ENCODE measurements at places on chromosomes 12 and 14.

GRCh38 chr12:27965411-27965810, 7.1 kb downstream of the PTHLH start:
- DNase-seq: no peak

GRCh38 chr12:69039911-69040310, 106.9 kb upstream of the CPM start:
- DNase-seq: no peak

- no peak for DNase-seq
Measured at GRCh38 chr12:39592295-39592694, 27.3 kb downstream of the ABCD2 start.

GRCh38 chr14:101383737-101384338, 177.5 kb upstream of the DIO3 start:
- no peak for DNase-seq

DNA sequence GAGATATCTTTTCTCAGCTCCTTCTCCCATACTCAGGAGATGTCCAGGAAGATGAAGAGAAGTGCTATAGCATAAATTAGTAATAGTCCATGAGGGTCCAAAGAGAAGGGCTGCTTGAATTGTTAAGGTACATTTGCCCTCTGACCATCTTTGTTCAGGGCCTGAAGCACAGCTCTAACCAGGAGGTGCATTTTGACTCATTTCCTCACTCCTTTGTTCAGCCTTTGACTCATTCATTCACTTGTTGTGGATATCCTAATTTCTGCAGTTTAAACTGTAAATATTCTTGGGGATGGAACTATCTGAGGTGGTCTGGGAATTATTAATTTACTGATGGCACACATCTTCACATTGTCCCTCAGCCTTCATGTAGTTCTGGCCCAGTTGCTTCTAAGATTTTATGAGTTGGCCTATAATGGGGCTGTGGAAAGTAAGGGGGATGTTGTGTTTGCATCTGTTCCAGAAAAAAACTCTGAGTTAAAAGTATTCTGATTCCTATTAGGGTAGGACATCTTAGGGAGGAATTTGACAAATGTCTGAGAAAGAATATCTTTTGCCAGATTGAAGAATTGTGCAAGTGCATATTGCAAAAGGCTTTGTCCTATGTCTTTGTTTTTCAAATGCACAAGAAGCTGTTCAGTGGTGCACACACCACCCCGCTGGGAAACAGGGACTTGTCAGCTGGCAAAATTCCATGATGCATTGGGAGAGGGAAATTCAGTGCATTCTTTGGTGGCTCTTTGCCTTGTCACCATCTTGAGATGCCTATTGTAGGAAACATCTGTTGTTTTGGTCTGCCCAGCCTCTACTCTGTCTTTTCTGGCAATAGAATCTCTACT, 22.1 kb downstream of the SMOC1 start:
- no peak for DNase-seq

- no peak for DNase-seq
Measured at GRCh38 chr14:49194067-49194466, 392.1 kb downstream of the RPS29 start.

- no peak for DNase-seq
Measured at GRCh38 chr14:54102051-54102456, 145.4 kb upstream of the BMP4 start.

DNA sequence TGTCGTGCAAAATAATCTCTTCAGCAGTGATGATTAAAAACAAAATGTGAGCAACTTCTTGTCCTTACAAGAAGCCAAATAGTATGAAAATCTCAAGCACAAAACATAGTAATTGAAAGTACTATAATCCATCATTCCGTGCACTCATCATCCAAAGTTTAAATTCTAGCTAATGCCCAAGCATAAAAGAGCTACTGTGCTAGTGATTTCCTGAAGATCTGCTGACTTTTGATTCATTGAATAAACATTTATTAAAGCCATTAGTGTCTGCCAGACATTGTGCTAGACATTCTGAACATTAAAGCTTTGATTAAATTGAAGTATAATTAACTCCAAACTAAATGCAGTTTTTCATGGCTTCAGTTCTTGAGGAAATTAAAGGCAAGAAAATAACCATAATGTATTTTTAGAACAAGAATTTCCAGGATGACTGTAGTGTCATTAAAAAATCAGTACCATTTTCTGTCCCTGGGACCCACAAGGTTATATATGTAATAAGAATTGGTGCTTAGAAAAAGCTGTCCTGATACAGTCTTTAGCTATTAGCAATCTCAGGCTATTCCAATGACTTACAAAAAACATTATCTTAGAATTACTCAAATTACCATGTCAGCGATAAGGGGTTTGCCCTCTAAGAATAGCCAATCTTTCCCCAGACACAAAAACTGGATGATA, 71.7 kb downstream of the CMAS start:
- DNase-seq: no peak

DNA sequence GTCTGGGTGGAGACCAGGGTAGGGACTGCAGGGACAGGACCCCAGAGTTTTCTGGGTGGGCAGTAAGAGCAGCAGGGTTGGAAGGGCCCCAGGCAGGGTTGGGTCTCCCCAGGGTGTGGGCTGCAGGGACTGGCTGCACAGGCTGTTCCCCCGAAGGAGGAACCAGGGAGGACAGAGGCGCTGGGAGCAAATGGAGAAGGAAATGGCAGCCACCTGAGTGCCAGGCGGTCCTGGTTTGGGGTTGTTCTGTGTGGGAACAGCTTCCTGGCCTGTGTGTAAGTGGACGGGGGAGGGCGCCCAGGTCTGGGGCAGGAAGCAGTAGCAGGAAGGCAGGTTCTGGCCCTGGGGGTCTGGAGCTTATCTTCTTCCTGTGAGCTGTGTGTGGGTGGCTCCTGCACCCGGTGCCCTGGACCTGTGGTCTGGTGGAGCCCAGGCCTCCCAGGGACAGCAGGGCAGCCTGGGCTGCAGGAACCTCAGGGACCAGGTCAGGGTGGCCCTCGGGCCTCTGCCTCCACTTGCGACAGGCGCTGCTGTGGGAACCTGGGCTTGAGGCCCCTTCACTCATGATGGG, 372.8 kb downstream of the TMEM121 start:
- no peak for DNase-seq

DNA sequence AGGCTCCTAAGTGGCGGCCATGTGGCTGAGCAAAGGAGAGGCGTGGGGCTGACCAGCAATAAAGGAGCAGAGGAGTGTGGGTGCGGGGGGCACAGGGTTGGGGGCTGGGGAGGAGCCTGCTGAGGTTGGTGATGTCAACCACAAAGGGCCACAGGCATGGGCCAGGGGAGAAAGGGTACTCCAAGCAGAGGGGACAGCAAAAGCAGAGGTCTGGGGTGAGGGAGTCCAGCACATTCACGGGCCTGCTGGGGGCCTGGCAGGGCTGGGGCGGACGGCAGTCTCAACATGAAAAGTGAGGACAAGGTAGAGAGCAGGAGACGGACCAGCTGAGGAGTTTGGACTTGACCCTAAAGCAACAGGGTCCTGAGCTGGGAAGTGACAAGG, 81.7 kb downstream of the CHGA start:
- DNase-seq: no peak

DNA sequence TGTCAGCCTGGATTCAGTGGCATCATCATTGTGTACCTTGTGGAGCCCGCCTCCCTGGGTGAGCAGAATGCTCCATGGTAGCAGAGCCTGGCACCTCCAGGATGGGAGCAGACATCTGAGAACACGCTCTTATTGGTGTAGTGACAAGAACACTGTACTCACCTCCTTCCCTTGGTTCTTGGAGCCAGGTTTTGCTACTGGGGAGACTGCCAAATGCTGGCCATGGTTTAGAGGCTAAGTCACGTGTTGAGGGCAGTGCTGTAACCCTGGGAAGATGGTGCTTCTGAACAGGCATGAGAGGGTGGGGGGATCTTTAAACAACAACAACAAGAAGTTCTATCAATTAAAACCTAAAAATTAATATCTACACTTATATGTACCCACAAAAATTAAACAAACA, 47.6 kb upstream of the ASPG start:
- DNase-seq: no peak

- DNase-seq: no peak
Measured at GRCh38 chr12:91009319-91009950, 4.7 kb upstream of the EPYC start.

DNA sequence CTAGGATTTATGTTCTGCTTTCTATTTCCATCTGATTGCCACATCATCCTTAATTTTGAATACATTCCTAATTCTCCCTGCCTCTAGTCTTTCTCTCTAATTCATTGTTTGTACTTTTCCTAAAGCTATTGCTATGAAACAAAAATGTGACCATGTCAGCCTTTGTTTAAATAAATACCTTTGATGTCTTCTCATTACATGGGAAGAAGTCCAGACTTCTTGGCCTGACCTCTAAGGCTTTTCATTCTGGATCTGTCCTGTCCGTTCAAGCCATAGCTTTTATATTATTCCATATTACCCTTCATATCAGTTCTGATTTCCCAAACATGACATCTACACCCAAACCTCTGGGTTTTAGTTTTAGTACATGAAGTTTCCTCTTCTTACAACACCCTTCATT, 91.4 kb downstream of the CDK17 start:
- no peak for DNase-seq

GRCh38 chr12:20596061-20596460, 99.1 kb upstream of the SLCO1C1 start:
- no peak for DNase-seq

GRCh38 chr12:114404926-114405518, 922 bp downstream of the TBX5 start:
- no peak for DNase-seq

DNA sequence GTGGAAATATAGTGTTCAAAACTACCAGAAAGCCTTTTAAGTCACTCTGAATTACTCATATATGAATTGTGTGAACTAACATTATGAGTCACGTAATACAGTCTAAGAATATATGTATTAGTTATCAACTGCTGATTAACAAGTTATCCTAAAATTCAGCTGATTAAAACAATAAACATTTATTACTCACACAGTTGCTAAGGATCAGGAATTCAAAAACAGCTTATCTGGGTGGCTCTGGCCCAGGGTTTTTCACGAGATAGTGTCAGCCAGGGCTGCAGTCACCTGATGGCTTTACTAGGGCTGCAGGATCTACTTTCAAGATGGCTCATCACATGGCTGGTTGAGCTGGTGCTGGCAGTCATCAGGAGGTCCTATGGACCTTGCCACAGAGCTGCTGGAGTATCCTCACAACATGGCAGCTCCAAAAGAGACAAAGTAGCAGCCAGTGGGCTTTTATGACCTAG, 36.5 kb downstream of the CORO1C start:
- DNase-seq: no peak

DNA sequence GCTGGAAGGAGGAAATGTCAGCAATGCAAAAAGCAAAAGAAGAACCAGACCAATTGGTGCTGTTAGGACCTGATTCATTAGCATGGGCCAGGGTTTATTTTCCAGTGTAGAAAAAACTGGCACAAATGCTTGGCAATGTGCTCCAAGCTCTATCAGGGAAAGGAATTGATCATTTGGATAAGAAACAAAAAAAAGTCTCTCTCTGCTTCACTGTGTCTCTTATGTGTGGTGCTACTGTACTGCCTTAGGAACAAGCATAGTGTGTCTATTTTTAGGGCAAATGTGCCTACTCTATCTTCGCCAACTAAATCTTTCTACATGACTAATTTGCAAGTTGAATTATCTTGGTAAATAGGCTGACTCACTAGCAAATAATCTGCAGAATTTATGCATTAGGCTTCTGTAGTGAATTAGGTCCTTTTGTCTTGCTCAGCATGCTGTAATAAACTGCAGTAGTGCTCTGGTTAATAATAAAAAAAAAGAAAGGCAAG, 236.7 kb downstream of the MDGA2 start:
- DNase-seq: no peak

DNA sequence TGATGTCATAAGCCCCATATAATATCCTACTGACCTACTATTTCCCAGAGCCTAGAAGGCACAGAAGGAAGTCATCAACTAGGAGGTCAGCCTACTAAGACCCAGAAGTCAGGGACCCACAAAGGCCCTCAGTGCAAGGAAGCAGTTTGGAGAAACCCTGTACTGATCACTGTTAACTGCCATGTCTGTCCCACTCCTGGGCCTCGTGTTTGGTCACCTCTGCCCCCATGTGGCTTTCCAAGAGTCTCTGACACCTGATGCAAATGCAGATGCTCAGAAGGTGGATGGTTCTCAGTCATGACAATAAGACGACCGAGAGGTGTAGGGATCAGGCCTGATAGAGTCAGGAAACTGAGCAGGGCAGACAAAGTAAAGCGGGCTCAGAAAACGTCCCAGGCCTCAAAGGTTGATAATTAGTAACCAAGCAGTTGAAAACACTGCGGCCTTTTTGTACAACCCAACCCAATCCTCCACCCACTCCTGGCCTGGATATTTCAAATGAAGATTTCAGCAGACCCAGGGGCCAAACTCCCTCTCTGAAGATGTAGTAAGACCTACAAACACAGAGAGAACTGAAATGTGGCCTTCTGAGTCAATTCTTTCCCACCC, 23.4 kb downstream of the PRKAB1 start:
- no peak for DNase-seq

GRCh38 chr14:85447883-85448282, 82.1 kb upstream of the FLRT2 start:
- no peak for DNase-seq

DNA sequence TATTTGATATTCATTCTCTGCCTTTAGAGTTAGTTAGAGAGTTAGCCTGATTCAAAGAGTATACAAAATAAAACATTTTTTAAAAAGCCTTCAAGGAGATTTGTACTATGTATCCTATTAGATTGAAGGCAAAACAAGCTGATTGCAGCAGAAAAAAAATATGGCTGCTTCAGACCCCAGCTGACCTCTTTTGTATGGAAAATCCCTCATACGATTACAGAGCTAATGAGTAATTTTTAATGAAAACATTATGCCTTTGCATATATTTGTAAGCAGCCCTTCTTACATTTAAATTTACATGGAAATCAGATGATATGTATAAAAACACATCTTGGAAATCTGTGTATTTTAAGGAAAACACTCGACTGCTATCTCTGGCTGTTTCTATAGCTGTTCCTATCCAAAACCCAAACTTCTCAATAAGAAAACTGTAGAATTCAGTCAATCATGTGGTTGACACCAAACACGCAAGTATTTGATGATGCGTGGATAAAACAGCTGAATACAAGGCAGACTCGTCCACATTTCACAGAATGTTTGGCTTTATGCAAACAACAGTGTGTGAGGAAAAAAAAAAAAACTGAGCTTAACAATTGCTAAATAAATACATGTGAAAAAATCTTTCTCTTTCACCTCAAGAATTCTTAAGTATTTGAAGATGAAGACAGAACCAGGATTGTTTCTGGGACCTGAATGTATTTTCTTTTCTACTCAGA, 275.3 kb downstream of the EGLN3 start:
- no peak for DNase-seq

DNA sequence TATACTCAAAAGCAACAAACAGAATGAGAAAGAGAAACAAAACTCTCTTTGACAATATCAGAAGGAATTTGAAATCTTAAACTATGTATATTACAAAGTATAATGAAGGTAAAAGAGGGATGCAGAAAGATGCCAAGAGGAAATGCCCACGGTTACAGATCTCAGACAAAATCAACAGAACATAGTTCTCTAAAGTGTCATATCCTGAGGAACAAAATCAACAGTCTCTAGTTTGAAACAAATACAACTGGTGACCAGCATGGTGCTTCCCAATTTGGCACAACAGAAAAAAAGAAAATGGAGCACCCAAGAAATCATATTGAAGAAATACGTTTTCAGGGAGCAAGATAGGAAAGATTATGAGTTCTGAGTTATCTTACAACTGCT, 116.5 kb downstream of the METTL25 start:
- no peak for DNase-seq

All from renal cortex interstitium (tissue), 15 donors.